Activated CD4-positive, alpha-beta T cell treated with anti-CD3 and anti-CD28 coated beads for 48 hours (primary cell): ENCODE measurements at places on chromosomes 1 and 21.
A peak's percentile ranks its signal among the peaks of the same experiment; 100 is the strongest.

DNA sequence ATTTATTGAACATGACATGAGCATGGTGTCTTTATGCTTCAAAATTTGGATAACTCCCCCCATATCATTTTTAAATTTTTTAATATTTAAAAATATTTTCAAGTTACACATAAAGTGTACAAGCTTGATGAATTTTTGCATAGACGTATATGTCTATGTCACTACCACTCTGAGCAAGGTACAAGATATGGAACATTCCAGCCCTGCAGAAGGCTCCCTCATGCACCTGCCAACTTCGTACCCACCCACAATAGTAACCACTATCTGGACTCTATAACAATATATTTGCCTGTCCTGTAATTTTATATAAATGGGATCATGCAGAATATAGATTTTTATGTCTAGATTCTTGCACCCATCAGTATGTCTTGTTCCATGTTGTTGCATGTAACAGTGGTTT lies 74.5 kb downstream of the CNST start:
- DNase-seq = no peak

GRCh38 chr1:30881319-30882181 lies 27.0 kb downstream of the SDC3 start:
- peak; percentile 22 for DNase-seq

DNA sequence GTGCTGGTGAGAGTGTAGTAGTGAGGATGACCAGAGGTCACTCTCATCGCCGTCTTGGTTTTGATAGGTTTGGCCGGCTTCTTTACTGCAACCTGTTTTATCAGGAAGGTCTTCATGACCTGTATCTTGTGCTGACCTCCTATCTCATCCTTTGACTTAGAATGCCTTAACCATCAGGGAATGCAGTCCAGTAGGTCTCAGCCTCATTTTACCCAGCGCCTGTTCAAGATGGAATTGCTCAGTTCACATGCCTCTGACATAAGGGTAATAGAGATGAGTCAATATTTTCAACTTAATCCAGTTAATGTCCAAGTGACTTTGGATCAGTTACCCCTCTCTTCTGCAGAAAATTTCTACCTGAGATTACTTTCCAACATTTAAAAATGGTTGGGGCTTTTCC lies 4.6 kb downstream of the NID1 start:
- DNase-seq = no peak

GRCh38 chr1:21118167-21118566 lies 58.5 kb downstream of the EIF4G3 start:
- no peak for DNase-seq

GRCh38 chr1:71796006-71796405 lies 486.3 kb downstream of the NEGR1 start:
- no peak for DNase-seq

DNA sequence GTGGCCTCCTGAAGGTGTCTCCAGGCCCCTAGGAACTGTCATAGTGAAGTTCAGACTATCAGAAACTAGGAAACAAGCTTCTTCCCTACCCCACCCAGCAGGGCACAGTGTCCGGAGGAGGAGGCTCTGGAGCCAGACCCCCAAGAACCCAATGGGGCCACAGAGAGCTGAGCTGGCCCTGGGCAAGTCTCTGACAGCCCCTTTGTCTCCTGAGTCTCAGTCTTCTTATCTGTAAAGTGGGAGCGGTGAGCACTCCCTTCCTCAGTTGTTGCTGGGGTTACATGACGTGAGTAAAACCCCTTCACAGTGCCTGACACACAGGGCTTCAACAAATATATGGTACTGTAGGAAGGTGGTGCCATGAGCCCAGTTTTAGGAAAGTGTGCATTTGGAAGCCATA lies 675.8 kb downstream of the MATN1 start:
- no peak for DNase-seq

DNA sequence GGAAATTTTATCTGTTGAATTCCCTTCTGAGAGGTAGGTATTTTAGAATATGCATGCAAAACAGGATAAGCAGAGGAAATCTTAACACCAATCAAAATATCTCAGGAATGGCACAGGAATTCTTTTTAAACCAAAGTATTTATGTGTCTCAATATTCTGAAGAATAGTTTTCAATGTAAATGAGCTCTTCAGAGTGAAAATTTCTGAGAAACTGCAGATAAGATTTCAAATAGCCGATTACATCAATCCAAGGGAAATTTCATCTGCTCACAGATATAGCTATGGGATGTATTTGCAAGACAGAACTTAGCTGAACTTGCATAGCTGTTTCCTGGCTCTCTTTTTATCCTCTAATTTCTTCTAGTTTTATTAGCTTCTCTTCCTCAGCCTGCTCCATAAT lies 209.5 kb downstream of the GRIK1 start:
- DNase-seq = no peak

DNA sequence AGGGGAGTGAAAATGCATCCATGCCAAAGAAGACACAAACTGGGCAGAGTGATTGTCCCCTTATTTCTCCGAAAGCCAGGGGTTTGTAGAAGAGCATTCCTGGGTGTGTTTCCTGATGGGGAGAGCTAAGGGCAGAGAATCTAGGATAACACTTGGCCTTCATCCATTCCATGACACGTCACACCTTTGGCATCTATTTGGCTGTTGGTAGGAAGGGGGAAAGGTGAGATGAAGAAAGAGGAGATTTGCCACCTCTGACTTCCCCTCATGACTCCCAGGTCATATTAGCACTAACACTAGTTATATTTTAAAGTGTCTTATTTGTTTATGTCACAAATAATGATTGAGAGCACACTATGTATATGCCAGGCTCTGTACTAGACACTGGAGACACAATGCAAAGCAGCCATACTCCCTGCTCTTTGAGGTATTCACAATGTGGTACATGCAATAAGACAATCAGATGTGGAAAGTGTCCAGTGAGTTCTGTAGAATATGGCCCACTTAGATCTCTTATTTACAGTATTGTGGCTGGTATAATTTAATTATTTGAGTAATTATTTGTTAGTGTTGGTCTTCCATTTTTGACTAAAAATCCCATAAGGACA lies 54.5 kb upstream of the GADD45A start:
- no peak for DNase-seq

- DNase-seq = no peak
Observed at GRCh38 chr1:244044423-244044822, 6.7 kb upstream of the ZBTB18 start.

DNA sequence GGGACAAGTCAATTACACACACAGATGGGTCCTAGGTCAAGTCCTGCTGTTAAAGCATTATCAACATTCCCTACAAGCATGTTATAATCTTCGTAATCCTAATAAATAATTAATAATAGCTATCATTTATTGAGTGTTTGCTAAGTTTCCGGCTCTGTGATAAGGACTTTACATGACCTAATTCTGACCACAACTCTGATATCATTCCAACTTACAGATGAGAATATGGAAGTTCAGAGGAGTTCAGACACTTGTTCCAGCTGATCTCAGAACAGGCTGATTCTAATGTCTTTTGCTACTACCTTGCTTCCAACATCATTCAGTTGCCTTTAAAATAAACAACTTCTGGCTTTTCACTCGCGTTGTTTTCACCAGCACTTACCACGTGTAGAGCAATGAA lies 770.1 kb upstream of the CXADR start:
- no peak for DNase-seq

DNA sequence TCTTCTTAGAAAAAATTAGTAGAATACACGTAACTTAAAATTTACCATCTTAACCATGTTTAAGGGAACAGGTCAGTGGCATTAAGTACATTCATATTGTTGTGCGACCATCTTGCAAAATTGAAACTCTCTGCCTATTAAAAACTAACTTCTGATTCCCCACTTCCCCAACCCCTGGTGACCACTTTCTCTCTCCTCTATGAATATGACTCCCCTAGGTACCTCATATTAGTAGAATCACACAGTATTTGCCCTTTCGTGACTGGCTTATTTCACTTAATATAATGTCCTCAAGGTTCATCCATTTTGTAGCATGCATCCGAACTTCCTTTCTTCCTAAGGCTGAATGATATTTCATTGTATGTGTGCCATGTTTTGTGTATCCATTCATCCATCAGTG lies 15.1 kb upstream of the TARBP1 start:
- no peak for DNase-seq

GRCh38 chr1:66217021-66217420 lies 316.9 kb upstream of the SGIP1 start:
- DNase-seq = no peak

- no peak for DNase-seq
Observed at GRCh38 chr1:35115459-35116383, 36.5 kb downstream of the ZMYM1 start.

DNA sequence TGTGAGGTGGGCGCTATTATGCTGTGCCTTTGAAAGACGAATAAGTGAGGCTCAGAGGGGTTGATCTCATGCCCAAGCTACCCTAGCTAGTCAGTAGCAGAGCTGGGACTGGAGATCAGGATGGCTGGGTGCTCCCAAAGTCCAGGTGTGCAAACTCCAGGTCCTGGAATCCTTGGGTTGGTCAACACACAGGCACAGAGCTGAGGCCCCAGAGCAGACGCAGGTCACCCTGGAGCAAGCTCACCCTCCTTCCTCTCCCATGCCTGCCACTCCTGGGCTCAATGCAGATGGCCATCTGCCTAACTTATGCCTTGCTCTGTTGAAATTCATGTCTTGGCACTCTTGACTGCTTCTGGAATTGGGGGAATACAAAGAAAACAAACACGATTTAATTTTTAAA lies 587.2 kb downstream of the PTPRU start:
- no peak for DNase-seq

GRCh38 chr1:58943776-58944175 lies 159.9 kb upstream of the JUN start:
- DNase-seq = no peak

- no peak for DNase-seq
Observed at GRCh38 chr1:160116283-160117147, 956 bp downstream of the ATP1A2 start.

DNA sequence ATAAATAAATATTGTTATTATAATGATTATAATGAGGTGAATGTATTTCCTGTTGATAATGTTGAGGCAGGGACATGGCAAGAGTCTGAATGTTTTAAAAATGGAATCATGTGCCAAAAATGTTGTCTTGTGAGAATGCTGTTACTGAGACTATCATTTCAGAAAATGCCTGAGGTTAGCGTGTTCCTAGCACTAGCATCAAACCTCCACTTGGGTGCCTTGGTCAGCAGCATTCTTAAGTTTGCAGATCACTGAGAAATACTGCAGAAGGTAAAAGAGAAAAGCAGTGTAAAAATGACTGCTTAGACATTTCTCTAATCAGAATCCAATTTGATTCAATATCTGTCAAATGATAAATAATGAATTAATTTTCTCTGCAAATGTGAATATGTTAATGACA lies 50.8 kb downstream of the OLFM3 start:
- no peak for DNase-seq

- no peak for DNase-seq
Observed at GRCh38 chr1:39195166-39196111, 9.1 kb upstream of the MACF1 start.

GRCh38 chr1:23133587-23133986 lies 35.1 kb downstream of the LUZP1 start:
- no peak for DNase-seq

DNA sequence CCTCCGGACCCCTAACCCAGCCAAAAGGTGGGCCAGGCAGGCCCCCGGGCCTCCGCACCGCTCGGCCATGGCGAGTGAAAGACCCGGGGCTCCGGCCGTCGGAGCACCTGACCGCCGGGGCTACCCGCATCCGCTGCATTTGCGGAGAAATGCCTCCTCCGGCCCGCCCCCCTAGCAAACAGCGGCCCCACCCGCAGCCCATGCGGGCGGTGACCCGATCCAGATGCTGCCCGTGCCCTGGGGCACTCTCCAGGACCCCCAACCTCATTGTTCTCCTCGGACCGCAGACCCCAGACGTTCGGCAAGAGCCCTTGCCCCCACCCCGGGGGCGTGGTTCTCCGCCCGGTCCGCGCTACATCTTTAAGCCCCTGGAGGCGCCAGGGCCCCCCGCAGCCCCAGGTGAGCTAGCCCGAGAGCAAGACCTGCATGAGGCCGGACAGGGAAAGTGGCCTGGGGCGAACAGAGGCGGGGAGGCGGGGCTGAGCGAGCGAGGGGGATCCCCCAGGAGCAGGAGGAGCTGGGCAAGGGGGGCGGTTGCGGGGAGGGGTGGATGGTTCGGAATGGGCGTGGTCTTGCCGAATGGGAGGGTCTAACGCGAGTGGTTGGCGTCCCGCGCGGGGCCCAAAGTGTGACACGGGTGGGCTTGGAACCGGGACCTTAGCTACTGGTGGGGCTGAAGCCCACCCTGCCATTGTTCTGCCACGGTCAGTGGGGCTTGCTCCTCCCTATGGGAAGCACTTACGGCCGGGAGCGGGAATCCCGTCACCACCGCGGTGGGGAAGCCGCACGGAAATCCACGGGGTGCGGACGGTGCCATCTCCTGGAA lies 6.3 kb upstream of the CRYBG2 start:
- peak; percentile 66 for DNase-seq

GRCh38 chr1:183048087-183049085 lies 25.2 kb downstream of the LAMC1 start:
- DNase-seq = no peak

DNA sequence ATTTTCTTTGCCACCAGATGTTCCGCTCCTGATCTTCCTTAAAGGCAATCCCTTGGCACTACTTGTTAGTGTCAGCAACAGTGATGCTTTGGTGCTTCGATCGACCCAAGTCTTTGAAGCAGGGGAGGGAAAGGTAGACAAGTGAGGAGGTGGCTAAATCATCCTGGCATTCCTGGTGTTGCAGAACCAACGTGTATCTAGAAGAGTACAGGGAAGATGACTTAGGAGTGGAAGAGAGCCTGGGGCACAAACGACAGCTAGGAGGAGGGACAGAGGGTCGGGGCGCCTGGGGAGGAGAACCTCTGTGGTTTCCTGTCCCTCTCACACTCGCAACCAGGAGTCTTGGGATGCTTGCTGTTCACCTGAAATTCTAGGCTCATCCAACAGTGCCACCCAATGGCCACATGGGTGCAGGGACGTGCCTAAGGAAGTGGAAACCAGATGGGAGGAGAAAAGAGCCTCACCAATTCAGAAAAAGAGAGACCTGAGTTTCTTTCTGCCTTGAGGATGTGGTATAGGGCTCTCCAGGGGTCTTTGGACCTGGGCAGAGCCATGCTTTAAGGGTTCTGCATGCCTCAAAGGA lies 9.5 kb upstream of the KCNA2 start:
- peak; percentile 77 for DNase-seq

- no peak for DNase-seq
Observed at GRCh38 chr1:241048622-241049021, 308.4 kb downstream of the RGS7 start.

DNA sequence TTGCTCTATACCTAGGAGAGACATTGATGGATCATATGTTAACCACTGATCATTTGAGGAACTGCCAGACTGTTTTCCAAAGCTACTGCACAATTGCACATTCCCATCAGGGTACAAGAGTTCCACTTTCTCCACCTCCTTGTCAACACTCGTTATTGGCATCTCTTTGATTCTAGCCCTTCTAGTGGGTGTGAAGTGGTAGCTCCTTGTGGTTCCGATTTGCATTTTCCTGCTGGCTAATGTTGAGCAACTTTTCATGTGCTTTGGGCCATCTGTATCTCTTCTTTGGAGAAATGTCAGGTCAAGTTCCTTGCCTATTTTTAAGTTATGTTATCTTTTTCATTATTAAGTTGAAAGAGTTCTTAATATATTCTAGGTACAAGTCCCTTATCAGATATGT lies 90.1 kb downstream of the DMRTB1 start:
- DNase-seq = no peak

- DNase-seq = no peak
Observed at GRCh38 chr1:8426996-8427395, 109.1 kb downstream of the SLC45A1 start.

- no peak for DNase-seq
Observed at GRCh38 chr21:43357715-43358430, 69.1 kb downstream of the SIK1 start.
